ENCODE measurements at places on chromosomes 3 and 15.

DNA sequence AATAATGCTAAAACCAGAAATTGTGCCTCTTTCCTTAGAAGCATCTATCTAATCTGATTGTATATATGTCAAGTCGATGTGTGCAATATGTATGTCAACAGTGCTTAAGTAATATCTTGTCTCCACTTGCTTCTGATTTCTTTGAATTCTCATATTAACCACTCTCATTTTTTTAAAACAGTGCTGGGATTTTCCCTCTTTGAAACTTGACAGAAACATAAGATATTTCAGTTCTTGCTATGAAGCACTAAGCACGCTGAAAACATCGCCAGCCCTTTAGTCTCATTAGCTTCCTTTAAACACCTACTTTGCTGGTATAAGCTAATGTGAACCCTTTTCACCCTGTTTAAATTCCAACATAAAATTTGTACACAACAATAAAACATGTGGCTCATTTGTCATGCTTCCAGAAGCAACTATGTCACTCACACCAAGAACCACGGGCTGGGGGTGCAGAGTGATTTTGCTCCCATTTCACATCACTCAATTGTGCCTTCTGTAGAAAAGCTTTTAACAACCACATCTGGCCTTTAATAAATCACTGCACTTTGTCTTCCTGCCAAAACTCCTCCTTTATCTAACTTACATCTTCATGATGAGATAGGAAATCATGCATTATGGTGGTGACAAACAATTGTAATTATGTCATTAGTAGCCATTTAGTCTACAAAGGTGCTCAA, 185.2 kb downstream of the FOXP1 start:
- no peak for DNase-seq

DNA sequence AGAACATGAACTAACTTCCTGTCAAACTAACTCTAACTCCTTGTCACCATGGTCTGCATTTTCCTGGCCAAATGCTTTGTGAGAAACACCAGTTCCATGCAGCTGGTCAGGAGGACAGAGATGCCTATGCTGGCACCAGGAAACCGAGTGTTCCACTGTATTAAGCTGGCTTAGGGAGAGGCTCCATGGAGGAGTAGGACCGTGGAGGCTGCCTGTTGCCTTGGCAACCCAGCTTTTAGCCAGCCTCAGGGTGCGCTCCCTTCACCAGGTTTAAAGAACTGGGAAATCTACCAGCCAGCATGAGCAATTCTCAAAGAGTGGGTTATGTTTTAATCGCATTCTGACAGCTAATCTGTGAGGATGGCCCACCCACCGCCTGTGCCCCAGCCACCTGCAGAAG, 394.1 kb downstream of the OCA2 start:
- no peak for DNase-seq

GRCh38 chr3:196198771-196199753, 12.1 kb downstream of the ZDHHC19 start:
- DNase-seq: no peak

DNA sequence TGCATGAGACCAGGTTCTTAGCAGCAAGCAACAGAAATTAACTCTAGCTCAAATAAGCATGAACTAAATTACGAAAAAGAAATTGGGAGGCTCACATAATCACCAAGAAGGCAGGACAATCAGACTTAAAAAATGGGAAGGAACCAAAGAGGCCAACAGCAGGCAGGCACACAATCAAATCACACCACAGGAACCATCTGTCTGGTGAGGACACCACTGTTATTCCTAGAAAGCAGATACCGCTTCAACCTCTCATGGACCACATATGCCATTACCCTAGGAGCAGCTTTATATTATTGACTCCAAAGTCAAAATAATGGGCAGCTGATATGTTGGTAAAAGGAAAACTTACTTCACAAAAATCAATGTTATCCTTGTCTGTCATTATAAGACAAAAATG, 51.6 kb downstream of the SUCLG2 start:
- no peak for DNase-seq

DNA sequence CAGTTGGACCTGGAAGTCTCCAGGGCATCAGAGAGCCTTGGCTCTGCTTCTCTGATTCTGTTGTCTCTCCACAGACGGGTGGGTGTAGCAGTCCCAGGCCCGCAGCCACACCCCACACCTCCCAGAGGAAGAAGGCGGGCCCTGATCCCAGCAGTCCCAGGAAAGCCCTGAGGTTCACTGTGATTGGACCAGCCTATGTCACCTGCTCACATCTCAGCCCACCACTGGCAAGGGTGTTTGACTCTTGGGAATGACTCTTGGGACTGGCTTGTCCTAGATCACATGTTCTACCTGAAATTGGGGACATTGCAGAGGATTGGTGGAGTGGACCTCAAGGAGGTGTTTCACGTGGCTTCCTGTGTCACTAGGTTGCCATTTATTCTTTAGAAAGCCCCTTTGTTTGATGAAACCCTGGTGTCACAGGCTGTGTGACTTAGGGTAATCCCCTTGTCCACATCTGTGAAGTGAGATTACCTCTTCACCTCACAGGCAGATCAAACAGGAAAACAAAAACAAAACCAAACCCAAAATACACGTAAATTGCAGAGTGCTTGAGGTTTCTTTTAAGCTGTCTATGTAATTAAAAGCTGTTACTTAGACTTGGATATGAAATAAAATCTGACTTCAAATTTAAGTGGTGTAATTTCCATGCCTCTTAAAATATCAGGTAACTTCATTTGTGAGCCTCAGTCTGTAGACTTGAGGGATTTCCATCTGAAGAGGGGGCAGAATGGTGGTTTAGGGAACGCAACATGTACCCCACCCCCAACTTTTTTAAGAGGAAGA, 26.7 kb downstream of the FLNB start:
- DNase-seq: no peak

DNA sequence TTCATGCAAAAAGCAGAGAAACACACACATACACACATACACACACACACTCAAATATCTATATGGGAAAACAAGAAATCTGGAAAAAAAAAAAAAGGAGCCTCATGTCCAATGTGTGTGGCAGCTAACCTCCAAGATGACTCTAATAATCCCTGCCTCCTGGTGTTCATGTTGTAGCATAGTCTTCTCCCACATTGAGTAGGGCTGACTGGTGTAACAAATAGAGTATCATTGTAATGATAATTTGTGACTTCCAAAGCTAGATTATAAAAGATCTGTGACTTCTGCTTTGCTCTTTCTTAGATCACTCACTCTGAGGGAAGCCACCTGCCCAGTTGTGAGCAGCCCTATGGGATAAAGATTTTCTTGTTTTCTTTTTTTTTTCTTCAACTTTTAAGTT, 130.9 kb upstream of the TNIK start:
- DNase-seq: no peak

GRCh38 chr3:197424674-197425484, 126.5 kb upstream of the DLG1 start:
- DNase-seq: no peak

- no peak for DNase-seq
Observed at GRCh38 chr15:88629071-88629470, 7.9 kb downstream of the AEN start.

DNA sequence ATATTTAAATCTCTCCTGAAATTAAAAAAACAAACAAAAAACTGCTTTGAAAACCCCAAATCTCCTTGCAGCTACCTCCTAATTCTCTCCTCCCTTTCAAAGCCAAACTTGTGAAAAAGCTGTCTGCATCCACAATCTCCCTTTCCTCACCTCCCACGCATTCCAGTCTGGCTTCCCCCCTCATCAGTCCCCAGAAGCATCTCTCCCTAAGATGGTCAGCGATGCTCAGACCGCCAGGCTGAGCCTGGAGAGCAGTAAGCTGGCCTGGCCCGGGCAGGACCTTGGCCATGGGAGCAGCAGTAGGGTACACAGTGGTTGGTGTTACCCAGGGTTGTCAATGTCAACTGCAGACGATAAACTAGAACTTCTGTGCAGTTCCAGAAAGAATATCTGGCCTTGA, 32.9 kb upstream of the BLM start:
- no peak for DNase-seq

GRCh38 chr15:43189296-43189695, 4.1 kb downstream of the CCNDBP1 start:
- DNase-seq: no peak

GRCh38 chr3:59856934-59857460, 807.2 kb upstream of the CFAP20DC start:
- DNase-seq: no peak

GRCh38 chr3:74301056-74301455, 313.4 kb downstream of the CNTN3 start:
- DNase-seq: no peak

- DNase-seq: no peak
Observed at GRCh38 chr3:152583963-152584362, 251.0 kb upstream of the P2RY1 start.

- no peak for DNase-seq
Observed at GRCh38 chr3:28590860-28591259, 242.2 kb upstream of the AZI2 start.

GRCh38 chr3:106711650-106712049, 665.6 kb upstream of the CCDC54 start:
- DNase-seq: no peak

GRCh38 chr15:44094781-44095180, 100.3 kb downstream of the FRMD5 start:
- DNase-seq: no peak
